ENCODE measurements at places on chromosomes 2 and 18.

DNA sequence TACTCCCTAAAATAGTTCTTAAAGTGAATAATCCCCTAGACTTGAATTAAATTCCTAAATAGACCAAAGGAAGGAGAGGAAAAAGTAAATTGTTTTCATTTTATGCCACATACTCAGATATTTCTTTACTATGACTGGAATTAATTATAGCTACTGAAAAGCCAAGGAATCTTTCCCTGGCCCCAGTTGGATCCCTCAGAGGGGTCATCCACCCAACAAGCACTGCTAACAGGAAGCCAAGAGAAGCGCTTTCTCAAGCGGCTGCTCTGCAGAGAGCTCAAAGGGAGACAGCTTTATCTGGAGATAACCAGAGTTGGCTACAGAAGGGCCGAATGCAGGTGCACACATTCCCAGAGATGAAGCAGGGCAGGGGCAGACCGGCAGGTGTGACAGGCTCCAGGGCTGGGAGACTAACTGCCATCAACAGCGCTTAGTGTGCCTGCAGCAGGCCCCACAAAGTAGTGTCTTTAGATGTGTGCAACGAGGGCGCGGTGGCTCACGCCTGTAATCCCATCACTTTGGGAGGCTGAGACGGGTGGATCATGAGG lies 51.1 kb downstream of the POLR1A start:
- DNase-seq = no peak

DNA sequence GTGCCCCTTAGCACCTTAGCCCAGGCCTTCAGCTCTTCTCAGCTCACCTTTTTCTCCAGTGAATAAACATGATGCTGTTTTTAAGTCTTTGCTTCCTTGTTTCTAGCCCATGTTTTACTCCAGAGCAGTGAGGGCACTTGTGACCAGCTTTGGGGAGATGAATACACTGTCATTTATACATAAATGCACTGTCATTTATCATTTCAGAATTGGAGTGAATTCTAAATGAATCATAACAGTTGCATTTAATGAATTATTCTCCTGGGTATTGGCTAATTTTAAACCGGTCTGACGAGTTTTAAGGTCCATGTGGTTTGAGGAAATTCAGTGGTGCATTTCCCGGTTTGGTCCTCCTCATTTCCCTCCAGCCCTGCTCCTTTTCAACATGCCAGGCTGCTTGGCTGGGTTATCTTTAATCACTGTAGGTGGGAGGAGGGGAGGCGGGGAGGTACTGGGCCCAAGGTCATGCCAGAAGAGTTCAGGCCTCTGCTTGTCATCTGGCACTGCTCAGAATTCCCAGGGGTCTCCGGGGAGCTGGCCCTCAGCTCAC lies 23.9 kb downstream of the PRKCE start:
- DNase-seq = no peak

DNA sequence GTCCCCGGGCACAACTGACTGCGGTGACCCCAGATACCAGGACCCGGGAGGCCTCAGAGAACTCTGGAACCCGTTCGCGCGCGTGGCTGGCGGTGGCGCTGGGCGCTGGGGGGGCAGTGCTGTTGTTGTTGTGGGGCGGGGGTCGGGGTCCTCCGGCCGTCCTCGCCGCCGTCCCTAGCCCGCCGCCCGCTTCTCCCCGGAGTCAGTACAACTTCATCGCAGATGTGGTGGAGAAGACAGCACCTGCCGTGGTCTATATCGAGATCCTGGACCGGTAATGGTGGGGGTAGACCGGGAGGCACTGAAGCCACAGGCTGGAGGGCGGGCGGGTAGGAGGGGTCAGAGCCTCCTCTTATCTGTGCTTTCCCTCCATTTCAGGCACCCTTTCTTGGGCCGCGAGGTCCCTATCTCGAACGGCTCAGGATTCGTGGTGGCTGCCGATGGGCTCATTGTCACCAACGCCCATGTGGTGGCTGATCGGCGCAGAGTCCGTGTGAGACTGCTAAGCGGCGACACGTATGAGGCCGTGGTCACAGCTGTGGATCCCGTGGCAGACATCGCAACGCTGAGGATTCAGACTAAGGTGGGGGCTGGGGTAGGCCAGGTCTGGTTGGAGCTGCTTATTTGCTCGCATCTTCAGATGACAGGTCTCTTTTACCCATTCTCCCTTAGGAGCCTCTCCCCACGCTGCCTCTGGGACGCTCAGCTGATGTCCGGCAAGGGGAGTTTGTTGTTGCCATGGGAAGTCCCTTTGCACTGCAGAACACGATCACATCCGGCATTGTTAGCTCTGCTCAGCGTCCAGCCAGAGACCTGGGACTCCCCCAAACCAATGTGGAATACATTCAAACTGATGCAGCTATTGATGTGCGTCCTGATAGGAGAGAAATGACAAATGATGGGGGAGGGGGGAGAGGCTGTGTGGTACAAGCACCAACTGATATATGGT lies 780 bp downstream of the HTRA2 start:
- no peak for DNase-seq

- DNase-seq = no peak
Observed at GRCh38 chr18:49028801-49029506, 78.2 kb upstream of the SMAD7 start.

DNA sequence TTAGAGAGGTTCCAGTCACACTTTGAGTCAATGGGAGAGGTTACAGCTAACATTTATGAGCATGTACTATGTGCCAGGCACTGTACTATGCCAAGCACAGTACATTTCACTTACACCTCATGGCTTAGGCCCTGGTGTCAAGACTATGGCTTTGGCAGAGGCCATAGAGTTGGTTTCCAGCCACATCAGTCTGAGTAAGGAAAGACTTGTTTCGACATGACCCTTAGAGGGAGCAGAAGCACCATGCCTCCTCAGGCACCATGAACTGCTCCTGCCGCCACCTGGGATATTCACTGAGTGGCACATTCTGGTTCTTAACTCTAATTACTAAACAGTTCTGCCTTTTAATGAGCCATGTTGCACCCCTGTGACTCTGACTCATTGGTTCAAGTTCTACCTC lies 12.7 kb downstream of the DGUOK start:
- no peak for DNase-seq

Measured in NCI-H2029 treated with DMSO at 0.1 percent for 48 hours (cell line).